Activated naive CD4-positive, alpha-beta T cell (primary cell): ENCODE measurements at places on chromosomes 1 and 21.

DNA sequence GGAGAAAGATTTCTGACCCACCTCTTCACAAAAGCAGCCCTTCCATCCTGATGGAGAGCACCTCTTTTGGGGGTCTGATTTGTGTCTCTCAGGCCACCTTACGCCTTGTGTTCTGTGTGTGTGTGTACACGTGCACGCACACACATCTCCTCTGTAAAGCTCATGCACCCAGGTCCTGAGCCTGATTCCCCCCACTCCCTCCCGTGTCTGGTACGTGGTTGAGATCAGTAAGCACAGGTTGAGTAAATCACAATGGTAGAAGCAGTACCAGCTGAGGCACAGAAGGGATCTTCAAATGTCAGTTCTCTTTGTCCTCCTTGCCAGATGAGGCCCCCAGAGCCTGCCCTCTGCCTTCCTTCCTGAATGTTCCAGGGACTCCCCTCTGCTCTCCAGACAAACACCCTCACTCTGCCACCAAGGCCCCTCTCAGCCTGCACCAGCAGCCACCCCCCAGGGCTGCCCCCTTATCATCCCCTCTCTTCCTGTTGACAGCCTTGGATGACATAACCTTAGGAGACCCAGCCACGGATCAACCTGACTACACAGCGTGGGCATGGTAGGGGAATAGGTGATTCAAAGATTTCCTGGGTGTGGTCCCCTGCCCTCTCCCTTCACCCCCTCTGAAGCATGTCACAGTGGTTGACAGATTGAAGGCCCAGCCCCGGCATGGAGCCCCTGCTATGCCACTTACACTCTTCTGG, 112.8 kb downstream of the HIVEP3 start:
- DNase-seq: no peak

DNA sequence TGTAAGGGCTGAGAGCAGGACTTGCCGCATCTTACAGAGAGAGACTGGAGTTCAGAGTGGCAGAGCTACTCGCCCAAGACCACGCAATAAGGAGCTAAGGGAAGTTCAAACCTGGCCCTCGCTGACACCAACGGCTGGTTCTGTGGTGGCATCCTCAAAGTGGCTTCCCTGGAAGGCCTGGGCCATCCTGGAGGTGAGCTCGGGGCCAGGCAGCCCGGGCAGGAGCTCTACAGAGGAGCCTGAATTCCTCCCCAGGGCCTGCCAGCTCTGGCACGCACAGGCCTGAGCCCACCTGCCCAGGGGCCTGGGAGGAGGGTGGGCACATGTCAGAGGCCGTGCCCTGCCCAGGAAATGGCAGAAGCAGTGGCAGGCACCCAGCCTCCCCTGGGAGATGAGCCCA, 68.6 kb downstream of the MEGF6 start:
- DNase-seq: no peak

GRCh38 chr1:8020032-8020431, 6.1 kb downstream of the ERRFI1 start:
- no peak for DNase-seq

DNA sequence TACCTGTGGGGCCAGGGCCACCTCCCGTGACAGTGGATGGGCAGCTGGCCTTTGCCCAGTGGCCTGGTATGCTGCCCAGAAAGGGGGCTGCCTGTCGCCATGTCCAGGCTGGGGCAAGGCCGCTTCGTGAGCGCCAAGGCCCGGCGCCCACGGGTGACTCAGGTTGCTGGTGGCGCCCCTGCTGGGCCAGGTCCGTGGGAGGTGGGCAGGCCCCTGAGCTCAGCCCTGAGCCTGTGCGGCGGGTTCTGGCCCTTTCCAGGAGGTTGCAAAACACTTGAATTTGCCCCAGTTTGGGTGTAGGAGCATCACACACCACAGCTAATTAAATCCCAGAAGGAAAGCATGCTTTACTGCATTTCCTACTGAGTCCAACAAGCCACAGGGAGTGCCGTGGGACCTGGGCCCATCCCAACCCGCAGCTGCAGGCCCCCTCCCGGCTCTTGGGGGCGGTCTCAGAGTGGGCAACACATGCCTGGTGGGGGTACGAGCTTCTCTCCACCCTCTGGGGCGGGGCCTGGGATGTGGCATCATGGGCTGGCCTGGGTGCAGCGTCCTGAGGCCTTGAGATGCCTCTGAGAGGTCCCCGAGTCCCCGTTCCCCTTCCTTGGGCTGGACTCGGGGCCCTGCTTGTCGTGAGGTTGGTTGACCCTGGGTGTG, 159.8 kb downstream of the PEX14 start:
- DNase-seq: no peak

DNA sequence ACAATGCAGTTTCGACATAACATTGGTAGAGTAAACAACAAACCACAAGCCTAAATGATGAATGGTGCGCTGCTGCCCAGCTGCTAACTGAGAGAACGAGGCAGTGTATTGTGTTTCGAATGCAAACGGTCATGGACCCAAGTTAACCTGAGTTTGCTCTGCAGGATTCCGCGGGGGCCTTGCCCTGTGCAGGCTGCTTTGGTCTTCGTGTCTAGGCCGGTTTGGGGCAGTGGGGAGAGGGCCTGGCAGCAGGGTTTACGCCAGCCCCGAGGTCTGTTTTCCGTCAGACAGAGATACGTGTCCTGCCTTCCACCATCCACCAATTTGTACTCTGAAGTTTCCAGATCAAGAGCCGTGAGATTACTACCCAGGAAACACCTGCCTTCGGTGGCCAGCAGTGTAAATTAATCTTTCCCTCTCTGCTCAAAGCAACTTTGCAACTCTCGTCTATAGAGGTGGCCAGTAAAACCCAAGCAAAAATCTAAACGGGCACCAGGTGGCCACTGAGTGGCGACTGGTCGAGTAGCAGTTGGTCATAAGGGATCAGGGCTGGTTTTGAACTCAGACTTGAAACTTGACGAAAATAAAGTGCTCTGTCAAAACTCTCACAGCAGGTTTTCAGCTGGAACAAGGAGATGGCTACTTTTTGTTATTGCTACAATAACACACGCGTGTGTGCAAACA, 6.3 kb upstream of the PRDM15 start:
- DNase-seq: no peak

- DNase-seq: no peak
These were observed 1.5 kb upstream of the MAGI3 start for GRCh38 chr1:113388621-113389358.

- DNase-seq: no peak
These were observed 242.3 kb upstream of the PROX1 start for GRCh38 chr1:213745451-213745850.

DNA sequence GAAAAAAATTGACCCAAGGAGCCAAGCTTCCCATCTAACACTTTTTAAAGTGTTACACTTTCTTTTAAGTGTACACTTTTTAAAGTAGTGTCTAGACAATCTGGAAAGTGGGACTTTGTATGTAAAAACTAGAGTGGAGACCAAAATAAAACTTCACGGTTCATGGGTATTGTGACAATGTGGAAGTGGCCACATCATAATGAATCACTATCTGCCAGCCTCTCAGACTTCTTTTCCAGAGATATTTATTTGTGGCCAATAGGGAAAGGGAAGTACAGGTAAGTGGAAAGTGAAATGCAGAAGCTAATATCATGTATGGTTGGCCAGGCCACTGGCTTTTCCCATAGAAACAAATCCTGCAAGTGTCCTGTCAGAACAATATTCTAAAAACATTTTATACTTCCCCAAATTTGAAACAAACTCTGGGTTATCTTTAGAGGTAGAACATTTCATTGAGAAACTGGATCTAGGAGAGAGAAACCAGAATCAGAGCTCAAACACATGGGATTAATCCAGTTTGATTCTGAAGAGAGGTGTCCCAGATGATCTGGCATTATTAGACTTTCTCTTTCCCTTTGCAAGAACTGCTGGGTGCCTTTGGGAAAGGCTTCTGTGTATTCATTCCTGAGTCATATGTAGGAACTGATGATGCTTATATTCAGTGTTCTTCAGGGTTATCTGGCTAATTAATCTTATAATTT, 2.0 kb downstream of the TNFSF18 start:
- DNase-seq: no peak

DNA sequence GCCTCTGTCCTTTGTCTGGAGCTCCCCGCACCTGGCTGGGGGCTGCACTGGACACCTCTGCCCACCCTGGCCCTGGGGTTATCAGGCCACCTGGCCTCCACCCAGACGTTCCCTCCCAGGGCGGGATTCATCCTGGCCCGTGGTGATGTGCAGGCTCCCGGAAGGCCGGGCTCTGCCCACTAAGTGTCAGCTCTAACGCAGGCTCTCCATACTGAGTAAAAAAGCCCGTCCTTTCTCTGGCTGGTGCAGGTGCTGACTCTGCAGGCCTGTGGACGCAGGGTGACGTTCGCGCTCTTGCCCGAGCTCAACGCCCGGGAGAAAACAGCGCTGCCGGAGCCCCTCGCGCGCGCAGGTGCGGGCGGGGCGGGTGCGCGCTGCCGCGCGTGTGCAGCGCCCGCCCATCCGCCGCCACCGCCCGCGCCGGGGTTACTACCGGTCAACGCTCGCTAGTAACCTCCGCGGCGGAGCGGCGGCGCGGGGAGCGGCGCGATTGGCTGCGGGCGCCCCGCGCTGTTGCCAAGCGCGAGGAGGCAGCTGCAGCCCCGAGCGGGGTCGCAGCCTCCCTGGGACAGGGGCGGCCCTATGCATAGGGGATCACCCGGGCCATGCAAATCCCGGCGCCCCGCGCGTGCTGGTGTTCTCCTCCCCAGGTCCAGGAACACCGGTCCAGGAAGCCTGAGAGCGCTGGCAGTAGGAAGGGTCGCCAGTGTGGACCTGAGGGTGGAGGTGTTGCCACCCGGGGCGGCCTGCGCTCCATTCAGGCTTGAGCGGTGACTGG, 15.7 kb downstream of the ABCG1 start:
- peak; percentile 36 for DNase-seq

- no peak for DNase-seq
These were observed 414.0 kb downstream of the PRDM2 start for GRCh38 chr1:14113841-14114567.

DNA sequence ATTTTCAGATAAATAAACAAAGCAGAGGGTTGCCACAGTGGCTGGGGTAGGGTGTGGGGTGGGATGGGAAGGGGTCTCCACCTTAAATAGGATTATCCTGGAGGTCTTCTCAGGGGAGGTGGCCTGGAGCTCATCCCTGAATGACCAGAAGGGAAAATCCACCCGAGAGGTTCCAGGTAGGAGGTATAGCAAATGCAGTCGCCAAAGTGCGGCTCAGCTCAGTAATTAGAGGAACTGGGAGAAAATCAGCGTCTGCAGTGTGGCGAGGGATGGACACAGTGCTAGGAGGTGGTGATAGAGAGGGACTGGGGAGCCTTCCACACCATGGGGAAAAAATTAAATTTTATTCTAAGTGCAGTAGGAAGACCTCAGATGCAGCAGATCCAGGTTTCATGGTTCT, 584.5 kb downstream of the MATN1 start:
- DNase-seq: no peak

DNA sequence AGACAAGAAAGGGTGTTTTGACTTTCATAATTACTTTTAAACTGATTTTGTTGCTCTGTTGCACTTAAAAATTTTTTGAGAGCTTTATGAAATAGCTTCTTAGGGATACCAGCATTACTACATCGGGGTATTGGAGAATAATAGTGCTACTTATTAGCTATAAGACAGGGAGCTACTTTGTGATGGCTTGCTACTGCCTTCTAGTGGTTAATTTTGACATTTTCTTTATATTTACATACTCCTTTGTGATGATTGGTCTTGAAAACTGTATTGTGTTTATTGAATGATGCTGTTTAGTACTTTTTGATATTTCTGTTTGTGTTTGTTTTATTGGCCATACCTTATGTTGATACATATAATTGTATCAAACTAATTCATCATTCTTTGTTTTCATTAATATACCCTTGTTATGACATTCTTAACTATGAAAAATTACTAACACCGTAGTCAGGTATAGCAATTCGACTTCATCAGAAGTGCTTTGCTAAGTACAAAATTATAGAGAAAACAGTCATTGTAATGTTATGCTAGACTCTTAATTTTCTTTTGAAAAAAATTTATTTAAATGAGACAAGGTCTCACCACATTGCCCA, 85.5 kb downstream of the CLIC4 start:
- no peak for DNase-seq

DNA sequence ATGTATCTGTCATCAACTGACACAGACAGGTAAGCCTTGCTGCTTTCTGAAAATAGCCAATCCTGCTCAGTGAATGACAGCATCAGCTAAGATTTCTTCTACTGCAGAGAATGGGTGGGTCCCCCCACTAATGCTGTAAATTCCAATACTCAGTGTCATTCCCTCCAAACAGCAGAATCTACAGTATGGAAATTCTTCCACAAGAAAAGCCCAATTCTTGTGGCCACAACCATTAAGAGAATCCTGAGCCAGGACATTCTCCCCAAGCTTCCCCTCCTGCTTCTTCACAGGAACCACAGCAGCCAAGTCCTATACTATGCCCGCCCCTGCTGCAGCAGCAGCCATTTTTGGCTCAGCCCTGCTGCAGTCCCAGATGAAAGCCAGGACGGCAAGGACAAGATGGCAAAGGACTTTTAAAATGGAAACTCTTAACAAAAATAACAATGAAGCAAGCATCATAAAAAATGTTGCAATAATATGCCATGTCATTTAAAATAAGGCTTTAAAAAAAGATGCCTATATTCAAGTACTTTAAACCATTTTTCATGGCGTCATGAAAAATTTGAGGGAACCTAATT, 26.8 kb downstream of the EIF4G3 start:
- DNase-seq: no peak

DNA sequence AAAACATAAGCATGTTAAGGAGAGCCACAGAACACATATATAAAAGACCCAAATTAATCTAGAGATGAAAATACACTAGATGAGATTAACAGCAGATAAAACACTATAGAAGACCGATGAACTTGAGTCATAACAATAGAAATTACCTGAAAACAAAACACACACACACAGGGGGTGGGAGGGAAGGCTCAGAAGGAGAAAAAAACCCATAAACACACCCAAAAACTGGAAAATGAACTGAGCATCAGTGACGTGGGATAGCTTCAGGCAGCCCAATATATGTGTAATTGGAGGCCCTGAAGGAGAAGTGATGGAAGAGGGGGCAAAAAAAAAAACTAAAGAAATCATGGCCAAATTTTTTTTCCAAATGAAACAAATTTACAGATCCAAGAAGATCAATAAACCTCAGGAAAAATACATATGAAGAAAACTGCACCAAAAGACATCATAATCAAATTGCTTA, 11.4 kb downstream of the ALDH9A1 start:
- DNase-seq: no peak

DNA sequence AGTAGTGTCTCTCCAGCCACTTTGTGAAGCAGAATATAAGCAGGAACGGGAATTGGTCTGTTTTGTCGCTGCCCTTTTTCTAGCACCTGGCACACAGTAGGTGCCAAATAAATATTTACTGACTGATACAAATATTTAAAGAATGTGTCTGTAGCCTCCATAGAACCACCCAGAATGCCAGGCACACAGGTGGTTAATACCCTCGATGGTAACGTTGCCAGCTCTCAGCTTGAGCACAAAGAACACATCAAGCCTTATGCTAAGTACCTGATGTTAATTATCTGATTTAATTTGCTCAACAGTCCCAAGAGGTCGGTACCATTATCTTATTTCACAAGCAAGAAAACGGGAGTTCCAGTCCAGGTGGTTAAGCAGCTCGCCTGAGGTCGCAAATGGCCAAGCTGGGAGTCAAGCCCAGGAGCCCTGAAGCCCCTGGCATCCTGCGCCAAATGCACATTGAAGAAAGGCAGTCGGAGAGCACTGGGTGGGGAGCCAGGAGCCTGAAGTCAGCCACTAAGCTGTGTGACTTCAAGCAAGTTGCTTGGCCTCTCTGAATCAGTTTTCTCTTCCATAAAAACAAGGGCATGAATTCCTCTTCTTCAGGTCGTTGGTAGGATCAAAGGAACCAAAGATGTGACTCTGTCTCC, 26.4 kb downstream of the HSPG2 start:
- DNase-seq: no peak

- DNase-seq: no peak
These were observed 9.8 kb downstream of the DUSP10 start for GRCh38 chr1:221732052-221732451.

- DNase-seq: no peak
These were observed 16.0 kb upstream of the ZNF496 start for GRCh38 chr1:247347477-247348222.
